Thyroid gland (tissue), 4 donors: ENCODE measurements at places on chromosomes 12 and 14. TPM values are rescaled to one million over a fixed set of nuclear protein-coding genes. Genes with fewer than 3 reads are reported as not detected.

GRCh38 chr14:33045760-33046159 is 107.1 kb downstream of the NPAS3 start:
- no peak for DNase-seq

GRCh38 chr12:95551305-95551704 is at the start of gene USP44:
Gene USP44, minus strand, starts transcription at chr12:95551476. Its CDS starts 17,220 bp downstream, at chr12:95534256.
- no peak for DNase-seq

Gene SLC10A1
- total RNA-seq = not detected

Gene TEX22
- total RNA-seq = not detected

- no peak for DNase-seq
Observed at GRCh38 chr14:58805605-58806409, 168.0 kb downstream of the DACT1 start.

Gene FAM234B
- 18.0 TPM for total RNA-seq

Gene FAM90A1
- total RNA-seq = not detected

GRCh38 chr14:98230411-98230810 is 1041.6 kb downstream of the BCL11B start:
- DNase-seq = no peak

GRCh38 chr12:34335819-34336262 is 313.5 kb downstream of the ALG10 start:
- DNase-seq = no peak

Gene PTPRR
- total RNA-seq = 0.94 TPM

GRCh38 chr14:100303179-100303578 is 3.1 kb downstream of the SLC25A29 start:
- no peak for DNase-seq

DNA sequence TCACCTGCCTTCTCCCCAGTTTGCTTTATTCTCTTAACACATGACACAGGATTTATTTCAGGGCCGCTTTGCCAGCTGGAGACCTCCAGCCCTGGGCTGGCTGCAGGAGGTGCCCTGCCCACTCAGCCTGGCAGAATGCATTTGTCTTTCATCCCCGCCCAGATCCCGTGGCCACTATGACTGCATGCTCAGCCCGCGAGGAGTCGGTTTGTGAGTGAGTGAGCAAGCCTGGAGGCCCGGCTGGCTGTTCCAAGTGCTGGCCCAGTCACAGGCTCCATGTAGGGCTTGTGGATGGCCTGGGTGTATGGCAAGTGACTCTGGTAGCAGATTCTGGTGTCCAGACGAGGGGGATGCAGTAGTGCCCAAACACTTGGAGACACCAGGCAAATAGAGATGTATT is 2.1 kb downstream of the TDP1 start:
- DNase-seq = no peak

Gene BMP4
- total RNA-seq = 10.4 TPM

Gene SSTR1
- 0.39 TPM for total RNA-seq

DNA sequence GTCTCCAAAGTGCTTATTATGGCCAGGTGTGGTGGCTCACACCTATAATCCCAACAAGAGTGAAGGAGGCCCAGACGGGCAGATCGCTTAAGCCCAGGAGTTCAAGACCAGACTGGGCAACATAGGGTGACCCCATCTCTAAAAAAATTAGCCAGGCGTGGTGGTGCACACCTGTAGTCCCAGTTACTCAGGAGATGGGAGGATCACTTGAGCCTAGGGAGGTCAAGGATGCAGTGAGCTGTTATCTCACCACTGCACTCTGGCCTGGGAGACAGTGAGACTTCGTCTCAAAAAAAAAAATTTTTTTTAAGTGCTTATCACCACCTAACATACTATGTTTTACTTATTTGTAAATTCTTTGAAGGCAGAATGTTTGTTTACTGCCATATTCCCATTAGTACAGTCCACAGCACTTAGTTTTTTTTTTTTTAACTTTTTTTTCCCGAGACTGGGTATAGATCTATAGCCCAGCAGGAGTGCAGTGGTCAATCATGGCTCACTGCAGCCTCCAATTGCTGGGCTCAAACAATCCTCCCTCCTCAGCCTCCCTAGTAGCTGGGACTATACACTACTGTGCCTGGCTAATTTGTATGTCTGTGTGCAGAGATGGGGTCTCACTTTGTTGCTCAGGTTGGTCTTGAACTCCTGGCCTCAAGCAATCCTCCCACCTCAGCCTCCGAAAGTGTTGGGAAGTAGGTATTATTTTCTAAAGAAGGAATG is 4.7 kb upstream of the KANSL2 start:
- no peak for DNase-seq

Gene MNAT1
- total RNA-seq = 58.8 TPM

DNA sequence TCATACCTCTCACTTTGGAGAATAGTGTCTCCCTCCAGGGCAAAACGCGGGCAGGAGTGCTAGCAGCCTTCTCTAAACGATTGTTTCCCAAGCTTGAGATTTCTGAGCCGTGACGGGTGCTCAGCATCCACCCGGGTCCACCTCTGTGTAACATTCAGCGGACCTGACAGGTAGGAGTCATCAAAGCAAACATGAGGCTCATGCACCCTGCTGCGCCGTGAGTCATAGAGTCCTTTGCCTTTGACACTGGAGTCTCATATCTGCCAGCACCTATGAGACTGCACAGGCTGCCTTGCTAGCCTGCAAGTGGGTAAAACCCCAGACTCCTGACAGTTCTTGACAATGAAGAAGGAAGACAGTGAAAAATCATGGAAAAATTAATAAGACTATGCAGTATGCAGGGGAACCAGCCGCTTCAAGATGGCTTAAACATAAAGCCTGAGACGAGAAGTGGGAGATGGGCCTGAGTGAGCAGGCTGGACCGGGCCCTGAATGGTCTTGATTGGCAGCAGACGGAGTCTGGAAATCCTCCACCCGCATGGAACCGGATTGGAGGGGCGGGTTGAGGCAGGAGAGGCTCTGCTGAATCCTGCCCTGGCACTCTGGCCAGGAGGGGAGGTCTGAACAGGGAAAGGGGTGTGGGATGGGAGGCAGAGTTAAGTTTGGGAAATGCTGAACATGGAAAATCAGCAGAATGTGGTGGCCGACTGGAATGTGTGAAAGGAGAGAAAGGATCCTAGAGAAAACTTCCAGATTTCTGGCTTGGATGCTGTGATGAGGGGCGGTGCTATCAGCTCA is 54.2 kb downstream of the LGMN start:
- peak; percentile 81 for DNase-seq

Gene LGALS3
- 137 TPM for total RNA-seq

GRCh38 chr14:38291681-38292467 is 36.0 kb upstream of the CLEC14A start:
- DNase-seq = no peak

DNA sequence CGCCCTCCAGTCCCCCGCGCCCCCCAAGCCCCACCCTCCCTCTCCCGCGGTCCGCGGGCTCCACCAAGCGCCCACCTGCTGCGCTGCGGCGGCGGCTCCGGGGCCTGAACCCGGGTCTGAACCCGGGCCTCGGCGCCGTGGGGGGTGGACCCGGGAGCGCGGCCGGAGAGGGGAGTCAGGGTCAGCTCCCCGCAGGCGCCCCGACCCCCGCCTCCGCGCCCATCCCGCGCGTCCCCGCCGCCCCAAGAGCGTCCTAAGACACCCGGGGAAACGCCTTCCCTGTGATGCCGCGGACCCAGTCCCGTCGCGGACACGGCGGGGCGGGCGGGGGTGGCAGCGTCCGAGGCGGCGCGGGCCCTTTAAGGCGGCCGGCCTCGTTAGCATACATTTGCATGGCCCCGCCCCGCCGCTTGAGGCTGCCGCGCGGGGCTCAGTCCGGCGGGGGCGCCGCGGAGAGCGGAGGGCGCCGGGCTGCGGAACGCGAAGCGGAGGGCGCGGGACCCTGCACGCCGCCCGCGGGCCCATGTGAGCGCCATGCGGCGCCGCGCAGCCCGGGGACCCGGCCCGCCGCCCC is at the start of gene MMP17:
MMP17 (plus strand) TSS at position 433 of the 574 bp plus-strand sequence; CDS start at position 535, 102 bp downstream.
- peak; percentile 21 for DNase-seq

- no peak for DNase-seq
Observed at GRCh38 chr12:62299617-62300016, 39.4 kb downstream of the USP15 start.

DNA sequence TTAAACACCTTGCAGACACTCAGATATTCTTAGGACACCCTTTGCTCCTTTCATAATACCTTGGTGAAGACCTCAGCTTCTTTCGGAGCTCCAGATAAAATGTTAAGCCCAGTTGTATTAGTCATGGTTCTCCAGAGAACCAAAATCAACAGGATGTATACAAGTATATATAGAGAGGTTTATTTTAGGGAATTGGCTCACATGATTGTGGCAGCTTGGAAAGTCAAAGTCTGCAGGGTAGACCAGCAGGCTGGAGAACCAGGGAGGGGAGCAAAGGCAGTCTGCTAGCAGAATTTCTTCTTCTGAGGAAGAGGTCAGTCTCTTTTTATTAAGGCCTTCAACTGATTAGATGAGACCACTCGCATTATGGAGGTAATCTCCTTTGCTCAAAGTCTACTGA is 6.9 kb upstream of the IGF1 start:
- DNase-seq = no peak

Gene DPPA3
- total RNA-seq = not detected

DNA sequence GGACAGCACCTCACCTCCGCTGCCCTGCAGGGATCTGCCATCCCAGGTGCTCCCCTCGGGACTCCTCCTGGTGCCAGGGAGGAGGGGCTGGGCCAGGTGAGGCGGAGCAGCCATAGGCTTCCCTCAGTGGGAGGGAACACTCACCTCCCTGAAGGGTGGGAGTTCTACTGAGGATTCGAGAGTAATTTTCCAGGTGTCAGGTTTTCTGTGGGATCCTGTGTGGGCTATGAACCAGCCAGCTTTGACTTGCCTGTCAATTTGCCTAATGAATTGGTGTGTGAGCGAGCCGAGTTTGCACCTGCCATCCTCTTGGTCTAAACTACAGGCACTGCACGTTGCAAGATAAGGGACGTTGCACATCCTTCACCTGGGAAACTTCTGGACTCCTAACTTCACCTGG is 50.3 kb downstream of the NOC4L start:
- DNase-seq = no peak

- DNase-seq = no peak
Observed at GRCh38 chr14:97594306-97594705, 797.1 kb downstream of the VRK1 start.

DNA sequence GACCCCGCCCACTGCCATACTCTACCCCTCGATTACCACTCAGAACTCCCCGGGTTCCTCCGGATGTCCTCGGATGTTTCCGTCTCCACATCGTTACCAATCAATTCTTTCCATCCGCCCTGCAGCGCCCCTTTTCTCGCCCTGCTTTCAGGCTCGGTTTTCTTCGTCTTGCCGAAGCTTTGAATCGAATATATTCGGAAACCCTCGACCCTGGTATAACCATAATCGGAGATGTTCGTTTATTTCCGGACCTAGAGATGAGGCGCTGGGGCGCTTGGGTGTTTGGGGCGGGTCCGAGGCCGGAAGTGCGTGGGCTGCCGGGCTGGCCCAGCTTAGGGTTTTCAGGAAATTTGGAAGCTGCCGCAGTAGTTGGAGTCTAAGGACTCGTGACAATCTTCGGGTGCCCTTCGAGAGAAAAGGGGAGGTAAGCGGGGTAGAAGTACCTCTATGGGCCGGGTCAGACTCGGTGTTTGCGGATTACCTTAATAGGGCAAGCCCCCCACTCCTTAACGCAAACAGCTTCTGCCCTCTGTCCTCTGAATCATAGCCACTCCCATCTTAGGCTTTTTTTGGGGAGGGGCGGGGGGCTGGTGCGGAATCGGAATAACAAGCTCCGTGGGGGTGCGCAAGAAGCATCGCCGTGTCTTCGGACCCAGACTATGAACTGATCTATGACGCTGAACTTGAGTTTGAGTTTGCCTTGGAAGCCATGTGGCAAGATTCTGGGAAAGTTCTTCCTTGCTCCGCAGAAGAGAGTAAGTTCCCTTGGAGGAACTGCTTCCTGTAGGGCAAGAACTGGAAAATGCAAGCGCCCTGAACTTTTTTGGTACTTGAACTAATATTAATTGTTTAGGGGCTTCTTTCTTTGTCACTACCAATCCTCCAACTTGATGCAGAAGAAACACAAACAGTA is at the start of gene C14orf119:
C14orf119 (plus strand) TSS at position 310 of the 913 bp plus-strand sequence. CDS start 2,154 bp downstream, outside the sequence.
- DNase-seq = peak; percentile 100

Gene KERA
- not detected for total RNA-seq

- DNase-seq = peak; percentile 42
Observed at GRCh38 chr12:101939856-101940265, 62.5 kb downstream of the DRAM1 start.

DNA sequence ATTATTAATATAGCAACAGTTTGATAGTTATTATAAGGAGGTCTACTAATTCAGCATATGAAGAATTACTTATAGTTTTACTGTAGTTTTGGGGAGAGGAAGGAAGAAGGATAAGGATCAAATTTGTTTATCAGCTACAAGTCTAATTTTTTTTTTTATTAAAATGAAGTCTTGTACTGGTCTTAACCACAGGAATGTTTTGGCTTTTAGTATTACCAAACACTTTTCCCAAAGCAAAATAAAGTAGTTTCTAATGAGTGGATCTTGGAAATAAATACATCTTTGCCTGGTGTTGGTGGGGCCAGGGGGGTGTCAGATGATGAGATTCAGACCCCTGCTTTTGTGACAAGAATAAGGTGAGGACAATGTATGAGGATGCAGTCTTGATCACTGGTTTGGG is 57.2 kb upstream of the ZDHHC17 start:
- DNase-seq = no peak

DNA sequence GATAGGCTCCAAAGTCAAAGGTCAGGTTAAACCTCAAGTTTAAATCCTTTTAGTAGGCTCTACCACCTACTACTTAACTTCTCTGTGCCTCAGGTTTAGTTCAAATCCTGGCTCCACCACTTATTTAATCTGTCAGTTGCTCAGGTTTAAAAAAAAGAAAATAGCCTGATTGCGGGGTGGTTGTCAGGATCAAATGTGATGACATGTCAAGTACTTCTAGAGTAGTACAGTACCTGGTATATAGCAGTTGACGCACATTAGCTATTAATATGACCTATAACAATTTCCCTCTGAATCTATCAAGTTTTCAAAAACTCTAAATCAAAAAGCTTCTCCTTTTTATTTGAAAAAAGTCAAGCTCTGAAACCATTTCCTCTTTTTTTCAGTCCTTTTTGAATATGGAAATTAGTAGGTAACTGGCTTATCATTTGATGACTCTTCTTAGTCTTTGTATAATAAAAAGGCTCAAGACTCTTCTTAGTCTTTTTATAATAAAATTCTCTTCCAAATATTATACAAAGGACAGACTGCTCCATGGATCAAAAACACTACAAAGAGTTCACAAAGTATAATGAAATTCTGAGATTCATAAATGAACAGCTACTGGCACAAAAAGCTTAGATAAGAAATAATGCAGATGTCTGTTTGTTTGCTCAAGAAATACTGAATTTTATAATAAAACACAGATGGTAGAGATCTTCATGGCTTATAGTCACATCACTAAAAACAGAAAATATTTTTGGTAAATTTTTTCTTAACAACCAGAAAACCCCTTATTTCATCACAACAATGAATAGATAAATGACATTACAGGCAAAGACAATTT is 5.0 kb downstream of the OSBPL8 start:
- DNase-seq = no peak

DNA sequence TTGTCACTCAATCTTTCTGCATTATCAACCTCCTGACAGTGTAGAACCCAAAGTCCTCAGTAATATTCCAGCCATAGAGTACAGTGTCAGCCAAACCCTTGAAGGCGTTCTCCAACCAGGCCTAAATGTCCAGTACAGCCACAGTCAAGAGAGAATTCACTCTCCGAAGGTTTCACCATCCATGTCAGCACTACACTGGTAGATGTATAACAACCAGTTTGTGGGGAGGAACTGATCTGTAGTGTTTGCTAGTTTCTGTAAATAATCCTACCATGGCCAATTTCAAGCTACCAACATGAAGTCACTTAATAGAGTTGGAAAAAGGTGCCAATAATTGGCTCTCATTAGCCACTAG is 456 bp upstream of the MDP1 start:
- DNase-seq = no peak

Gene P2RX2
- not detected for total RNA-seq
